ENCODE measurements at places on chromosomes 11 and 22.

GRCh38 chr11:3747704-3748103 is 49.6 kb downstream of the NUP98 start:
- no peak for DNase-seq

DNA sequence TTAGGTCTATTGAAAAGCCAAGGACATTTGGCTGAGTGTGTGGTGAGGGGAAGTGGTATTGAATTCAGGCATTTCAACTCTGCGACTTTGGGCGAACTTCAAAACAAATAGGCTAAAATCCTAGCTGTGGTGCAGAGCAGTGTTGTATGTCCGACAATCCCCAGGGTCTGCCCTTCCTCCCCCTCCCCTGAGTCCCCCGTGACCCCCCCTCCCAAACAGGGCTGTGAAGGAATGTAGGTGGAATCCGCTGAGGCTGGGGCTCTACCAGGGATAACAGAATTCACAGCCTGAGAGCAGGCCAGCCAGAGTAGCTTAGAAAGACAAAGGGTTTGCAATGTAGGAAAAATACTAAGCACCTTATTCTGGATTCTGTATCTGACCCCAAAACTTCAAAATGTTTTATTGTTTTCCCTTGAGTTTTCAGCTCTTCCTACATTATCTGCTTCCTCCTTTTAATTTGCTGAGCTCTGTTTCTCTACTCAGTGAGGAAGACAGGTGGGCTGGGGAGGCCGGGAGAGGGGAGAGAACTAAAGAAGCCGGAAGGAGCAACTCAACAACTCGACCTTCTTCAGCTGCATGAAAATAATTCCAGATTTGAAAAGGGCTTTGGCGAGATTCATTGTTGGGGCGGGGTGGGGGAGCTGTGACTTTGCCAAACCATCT is 315.2 kb downstream of the BLID start:
- no peak for DNase-seq

DNA sequence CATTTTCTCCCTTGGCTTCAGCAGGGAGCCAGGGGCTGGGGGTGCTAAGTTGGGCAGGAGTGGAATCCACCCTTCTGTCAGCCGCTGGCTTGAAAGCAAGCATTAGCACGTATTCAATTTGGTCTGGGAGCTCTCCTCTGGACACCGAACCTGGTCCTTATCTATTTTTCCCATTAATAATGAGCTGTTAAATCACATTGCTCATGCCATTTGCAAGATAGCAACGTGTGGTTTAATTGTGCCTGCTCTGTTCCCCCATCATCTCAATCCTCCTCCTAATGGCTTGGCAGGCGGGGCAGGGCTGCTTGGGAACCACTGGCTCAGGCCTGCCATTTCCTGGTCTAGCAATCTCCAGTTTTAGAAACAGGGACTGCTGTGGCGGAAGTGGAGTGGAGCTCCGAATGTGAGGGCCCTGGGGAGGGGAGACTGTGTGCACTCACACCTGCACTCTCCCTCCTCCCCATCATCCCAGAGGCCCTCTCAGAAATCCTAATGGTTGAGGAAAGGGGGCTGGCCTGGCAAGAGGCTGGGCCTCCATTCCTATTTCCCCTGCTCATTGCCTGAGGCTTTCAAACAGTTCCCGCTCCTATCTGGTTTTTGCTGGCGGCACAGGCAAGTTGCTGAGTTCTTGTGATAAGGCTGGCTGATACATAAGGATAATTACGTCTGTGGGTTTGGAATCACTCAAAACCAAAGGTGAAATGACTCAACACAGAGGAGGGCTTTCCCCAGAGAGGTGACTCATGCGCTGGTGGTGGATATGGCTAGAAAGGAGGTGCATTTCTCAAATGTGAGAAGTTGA is 201.2 kb upstream of the E2F8 start:
- peak; percentile 94 for DNase-seq

DNA sequence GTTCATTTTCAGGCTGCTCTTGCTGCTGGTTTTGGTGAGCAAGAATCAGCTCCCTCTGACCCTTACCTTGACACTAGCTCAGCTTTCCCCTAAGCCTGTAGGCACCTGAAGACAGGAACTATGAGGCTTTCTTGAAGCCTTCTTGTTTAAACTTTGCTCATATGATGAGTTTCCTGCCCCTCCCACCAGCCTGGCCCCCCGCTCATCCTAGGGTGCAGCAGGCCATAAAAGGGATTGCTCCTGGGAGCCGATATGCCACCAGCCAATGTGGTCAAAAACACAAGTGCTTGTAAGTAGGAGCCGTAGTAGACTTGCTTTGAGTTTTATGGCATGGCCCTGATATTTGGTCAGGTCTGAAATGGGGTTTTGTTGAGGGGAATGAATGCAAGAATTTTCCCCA is 164.7 kb downstream of the DSCAML1 start:
- no peak for DNase-seq

- DNase-seq, result no peak
These were observed 2.5 kb downstream of the MPPED2 start for GRCh38 chr11:30583476-30584280.

GRCh38 chr11:64777449-64778222 is 706 bp downstream of the SF1 start:
- DNase-seq, result peak; percentile 85

- peak; percentile 91 for DNase-seq
These were observed 16.0 kb downstream of the TXN2 start for GRCh38 chr22:36465232-36466021.

- no peak for DNase-seq
These were observed 373.9 kb upstream of the C11orf87 start for GRCh38 chr11:109048098-109048497.

DNA sequence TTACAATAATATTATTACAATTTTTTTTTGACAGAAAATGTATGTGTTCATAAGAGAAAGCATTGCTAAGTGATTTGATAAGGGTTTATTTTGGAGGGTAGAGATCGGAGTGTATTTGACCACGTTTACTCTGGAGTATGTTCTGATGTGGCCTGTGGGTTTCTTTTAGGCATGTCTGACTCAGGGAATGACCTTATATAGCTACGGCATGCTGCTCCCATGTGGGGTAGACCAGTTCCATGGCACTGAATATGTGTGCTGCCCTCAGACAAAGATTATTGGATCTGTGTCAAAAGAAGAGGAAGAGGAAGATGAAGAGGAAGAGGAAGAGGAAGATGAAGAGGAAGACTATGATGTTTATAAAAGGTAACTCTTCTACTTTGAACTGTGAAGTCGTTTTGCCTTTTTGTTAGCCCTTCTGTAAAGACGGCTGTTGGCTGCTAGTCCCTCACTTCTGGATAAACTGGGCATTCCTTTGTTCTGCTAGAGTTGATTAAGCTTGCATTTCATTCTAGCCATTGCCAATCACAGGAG is 38.1 kb upstream of the ST14 start:
- DNase-seq, result peak; percentile 48

DNA sequence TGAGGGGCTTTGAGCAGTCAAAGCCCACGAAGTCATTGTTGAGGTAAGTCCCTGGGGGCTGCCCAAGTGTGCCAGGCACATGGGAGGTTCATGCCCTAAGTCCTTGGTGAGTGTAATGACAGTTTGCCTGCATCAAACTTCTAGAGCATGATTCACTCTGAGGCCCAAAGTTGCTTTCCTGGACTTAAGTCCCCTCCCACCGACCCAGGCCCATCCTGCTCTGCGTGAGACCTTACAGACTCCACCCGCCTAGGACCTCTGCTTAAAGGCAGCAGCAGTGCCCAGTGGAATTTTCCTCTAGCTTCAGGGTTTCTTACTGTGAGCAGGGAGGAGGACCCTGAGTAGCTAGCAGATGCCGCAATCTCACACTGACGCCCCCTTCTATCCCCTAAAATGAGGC is 5.7 kb upstream of the PVALB start:
- DNase-seq, result peak; percentile 14

GRCh38 chr11:10305964-10306918 is 1.4 kb downstream of the ADM start:
- DNase-seq, result peak; percentile 43

- DNase-seq, result no peak
These were observed 110.9 kb downstream of the RASSF10 start for GRCh38 chr11:13119941-13120520.

DNA sequence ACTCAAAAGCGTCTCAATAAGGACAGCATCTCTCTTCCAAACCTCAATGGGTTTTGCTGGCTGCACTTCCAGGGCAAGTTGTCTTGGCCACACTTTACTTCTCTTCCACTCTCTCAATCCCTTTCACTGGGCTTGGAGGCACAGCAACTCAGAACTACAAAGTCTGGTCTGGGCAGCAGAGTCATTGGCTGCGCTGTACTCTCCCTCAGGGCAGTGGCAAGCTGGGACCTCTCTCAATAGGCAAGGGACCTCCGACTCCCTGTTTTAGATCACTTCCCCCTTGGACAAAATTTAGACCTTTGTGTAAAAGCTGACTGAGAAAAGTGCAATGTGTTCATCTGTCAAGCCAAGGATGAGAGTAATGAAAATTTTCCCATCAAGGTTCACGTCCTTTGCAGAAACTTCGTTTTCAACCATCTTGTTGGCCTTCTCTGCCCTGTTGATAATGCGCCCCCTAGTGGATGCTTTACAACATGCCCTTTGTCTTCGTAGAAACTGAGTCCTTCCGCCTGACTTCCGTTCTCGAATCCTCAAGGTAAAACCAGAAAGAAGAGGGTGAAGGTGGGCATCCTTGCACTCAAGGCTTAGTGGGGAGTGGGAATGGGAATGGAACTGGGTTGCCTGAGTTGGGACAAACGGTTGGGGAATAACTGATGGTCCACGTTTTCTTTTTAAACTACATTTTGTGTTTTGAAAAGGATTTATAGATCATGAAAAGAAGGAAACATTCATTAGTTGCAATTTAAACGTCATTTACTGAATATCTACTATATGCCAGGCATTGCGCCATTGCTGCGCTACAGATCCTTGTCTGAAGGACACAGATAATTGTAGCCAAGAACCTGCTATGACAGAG is 99.1 kb downstream of the CD44 start:
- peak; percentile 70 for DNase-seq

GRCh38 chr11:5274395-5274794 is 4.7 kb upstream of the HBE1 start:
- DNase-seq, result no peak

GRCh38 chr11:74019104-74019738 is 10.3 kb upstream of the UCP3 start:
- DNase-seq, result no peak

- no peak for DNase-seq
These were observed 115.0 kb upstream of the ARHGAP20 start for GRCh38 chr11:110827276-110827675.

DNA sequence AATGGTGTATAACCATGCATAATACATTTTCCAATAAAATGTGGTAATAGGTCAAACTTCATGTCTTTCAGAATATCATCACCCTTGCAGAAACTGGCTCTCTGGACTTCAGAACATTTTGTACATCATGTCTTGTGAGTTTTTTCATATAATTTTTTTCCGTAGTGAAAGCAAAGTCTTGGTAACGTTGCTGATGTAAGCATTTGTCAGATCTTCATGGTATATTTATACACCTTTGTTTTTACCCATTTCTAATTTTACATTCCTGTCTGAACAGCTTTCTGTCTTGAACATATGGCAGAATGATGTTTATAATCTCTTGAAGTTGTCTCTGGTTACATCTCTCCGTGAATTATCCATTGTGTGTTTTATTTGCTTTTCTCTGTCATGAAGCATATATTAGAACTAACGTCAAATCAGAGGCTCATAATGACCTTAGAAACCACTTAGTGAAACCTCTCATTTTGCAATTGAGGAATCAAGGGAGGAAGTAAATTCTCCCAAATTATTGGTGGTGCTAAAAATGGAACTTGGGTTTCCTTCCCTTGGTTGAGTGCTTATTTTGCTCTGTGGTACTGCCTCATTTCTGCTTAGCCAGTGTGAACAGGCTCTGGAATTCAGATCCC is 37.4 kb downstream of the CSRP3 start:
- DNase-seq, result no peak

- DNase-seq, result no peak
These were observed 36.3 kb downstream of the KCNC1 start for GRCh38 chr11:17770917-17771316.

DNA sequence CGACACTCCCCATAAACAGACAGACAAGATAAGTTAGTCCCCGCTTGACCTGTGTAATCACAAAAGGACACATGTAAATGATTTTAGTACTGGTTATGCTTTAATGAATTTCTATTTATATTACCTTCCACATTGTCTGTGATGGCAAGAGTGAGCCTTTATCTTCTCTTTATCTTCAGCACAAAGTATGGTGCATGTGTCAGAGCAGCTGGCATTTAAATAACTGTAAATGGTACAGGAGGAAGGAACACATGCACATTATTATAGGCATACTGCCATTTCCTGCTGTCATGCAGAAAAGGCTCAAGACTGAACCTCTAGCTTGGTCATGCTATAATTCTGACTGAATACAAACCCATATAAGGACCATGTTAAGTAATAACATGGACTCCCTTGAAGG is 1342.7 kb upstream of the TENM4 start:
- peak; percentile 58 for DNase-seq

DNA sequence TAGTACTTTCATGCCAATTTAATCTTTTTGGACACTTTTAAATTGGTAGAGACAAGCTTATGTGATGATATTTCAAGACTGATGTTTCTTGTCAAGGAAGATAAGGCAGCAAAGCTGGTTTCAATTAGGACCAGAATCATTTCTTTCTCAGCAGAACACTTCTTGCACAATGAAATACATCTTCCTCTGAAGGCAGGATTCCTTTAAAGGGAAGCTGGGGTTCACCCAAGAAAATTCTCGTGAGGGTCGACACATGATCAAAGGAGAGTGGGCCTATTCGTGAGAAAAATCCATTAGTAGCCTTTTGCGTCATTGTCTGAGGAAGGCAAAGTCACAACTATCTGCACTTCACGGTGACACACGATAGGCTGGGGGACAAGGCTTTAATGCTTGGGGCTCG is 17.6 kb downstream of the TTC12 start:
- no peak for DNase-seq

DNA sequence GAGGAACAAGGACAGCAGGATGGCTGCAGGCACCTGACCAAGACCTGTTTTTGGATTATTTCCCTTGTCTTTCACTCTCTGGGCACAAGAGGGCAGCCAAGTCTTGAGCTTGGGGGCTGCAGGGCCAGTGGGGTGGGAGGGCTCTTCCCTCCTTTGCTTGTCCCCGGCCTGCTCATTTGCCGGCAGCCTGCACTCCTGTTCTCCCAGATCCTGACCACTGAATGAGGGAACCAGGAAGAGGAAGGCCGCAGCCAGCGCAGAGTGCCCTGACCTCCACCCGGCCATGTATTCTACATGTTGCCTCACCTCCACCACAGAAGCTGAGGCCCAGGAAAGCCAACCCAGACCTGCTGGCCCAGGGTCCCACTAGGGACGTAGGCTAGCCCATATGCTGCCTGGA is 15.5 kb upstream of the NNMT start:
- DNase-seq, result peak; percentile 90

GRCh38 chr11:57459164-57460021 is 935 bp upstream of the RTN4RL2 start:
- no peak for DNase-seq

- peak; percentile 26 for DNase-seq
These were observed 541.1 kb downstream of the ETS1 start for GRCh38 chr11:128046213-128046612.

- no peak for DNase-seq
These were observed 16.4 kb upstream of the POLD3 start for GRCh38 chr11:74575999-74576398.

DNA sequence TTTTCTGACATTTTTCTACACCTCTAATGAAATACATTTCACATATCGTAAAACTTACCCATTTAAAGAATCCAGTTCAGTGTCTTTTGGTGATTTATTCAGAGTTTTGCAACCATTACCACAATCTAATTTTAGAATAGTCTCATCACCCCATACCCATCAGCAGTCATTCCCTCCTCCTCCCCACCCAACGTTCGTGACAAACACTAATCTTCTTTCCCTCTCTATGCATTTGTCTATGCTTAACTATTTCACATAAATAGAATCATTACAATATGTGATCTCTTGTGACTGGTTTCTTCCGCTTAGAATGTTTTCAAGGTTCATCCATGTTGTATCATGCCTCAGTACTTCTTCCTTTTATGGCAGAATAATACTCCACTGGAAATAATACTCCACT is 9.5 kb downstream of the TTC28 start:
- DNase-seq, result no peak

Data from endothelial cell of umbilical vein (primary cell).